Activated naive CD4-positive, alpha-beta T cell treated with anti-CD3 and anti-CD28 coated beads, Interleukin-2, amount 50 U/mL, for 72 hours (primary cell): ENCODE measurements at places on chromosomes 6 and 20.

DNA sequence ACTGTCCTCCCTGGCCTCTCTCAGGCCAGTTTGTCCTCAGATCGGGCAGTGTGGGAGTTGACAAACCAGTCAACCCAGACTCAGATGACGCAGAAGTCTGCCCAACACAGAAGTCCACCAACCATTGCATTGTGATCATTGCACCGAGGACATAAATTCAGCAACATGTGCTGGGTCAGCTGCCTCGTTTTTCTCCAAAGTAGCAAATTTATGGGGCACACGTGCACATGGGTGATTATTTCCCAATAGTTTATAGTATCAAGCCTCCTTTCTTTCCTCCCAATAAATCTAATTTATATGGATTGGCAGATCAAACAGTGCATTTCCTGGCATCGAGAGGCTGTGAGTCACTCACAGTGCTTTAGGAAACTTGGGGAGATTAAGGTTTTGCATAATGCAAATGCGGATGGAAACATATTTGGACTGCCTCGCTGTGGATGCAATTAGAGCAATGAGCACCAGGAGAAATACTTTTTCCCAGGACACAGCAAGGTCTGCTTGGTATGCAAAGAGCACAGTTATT, 413.7 kb upstream of the SULF2 start:
- DNase-seq, result no peak

GRCh38 chr6:120431841-120432240, 902.4 kb downstream of the TBC1D32 start:
- no peak for DNase-seq

GRCh38 chr6:108115598-108116058, 41.1 kb upstream of the OSTM1 start:
- DNase-seq, result no peak

GRCh38 chr6:88380618-88381288, 214.6 kb upstream of the CNR1 start:
- DNase-seq, result no peak

GRCh38 chr20:20711413-20711812, 1.0 kb downstream of the RALGAPA2 start:
- no peak for DNase-seq

GRCh38 chr6:51277474-51277873, 458.8 kb downstream of the TFAP2B start:
- DNase-seq, result no peak

DNA sequence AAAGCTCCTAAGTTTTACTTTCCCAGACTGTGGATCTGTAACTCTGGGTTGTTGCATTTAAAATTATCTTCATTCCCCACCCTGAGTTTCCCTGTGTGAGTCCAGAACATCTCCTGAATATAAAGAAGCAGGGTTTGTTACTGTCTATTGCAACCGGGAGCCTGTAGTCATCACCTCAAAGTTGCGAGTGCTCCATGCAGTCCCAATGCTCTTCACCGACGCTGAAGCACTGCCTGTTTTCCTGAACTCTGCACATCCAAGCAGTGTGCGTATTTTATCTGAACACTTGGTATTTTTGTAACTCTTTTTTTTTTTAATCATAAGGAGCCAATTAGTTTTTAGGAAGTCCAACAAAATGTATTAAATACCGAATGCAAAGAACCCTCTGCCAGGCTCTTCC, 907 bp upstream of the HLA-B start:
- no peak for DNase-seq

DNA sequence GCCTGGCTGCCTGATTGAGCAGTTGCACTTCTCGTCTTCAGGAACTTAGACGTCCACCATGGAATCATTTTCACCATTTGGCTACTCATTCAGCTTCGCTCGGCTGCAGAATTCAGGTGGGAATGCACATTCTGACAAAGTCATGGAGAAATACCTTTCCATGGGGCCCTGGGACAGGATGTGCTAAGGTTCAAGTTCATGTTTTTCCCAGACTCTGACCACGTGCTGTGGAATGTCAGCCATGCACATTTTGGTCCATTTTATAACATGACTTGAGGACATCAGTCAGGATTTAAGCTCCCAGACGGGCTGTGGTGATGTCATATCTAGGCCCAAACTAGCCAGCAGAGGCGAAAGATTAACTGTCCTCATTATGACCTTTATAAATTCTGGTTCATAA, 205.3 kb downstream of the TBXT start:
- DNase-seq, result no peak

DNA sequence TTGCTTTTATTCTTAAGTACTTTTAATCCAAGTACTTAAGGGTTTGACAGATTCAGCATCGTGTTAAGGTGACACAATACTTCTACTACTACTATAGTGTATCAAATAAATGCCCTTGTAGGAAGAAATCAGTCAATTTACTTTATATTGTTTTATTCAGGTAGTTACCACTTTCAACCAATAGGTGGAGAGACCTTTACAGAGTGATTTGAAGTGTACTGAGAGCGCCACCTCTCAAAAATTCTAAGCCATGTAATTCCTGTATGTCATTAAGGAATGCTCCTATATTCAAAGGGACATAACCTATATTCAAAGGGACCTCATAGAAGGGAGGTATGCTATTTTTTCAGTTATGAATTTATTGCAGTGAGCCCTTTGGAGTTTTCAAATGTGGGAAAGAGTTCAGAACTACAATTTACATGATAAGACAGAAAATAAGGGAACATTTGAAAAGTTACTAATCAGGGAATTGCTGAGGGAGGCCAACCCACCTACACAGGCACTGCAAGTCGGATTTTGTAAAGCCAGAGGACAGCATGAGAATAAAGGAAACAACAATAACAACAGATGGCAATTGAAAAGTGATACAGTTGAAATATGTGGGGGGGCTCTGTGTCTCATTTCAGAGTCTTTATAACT, 955.6 kb downstream of the TBC1D32 start:
- DNase-seq, result no peak

DNA sequence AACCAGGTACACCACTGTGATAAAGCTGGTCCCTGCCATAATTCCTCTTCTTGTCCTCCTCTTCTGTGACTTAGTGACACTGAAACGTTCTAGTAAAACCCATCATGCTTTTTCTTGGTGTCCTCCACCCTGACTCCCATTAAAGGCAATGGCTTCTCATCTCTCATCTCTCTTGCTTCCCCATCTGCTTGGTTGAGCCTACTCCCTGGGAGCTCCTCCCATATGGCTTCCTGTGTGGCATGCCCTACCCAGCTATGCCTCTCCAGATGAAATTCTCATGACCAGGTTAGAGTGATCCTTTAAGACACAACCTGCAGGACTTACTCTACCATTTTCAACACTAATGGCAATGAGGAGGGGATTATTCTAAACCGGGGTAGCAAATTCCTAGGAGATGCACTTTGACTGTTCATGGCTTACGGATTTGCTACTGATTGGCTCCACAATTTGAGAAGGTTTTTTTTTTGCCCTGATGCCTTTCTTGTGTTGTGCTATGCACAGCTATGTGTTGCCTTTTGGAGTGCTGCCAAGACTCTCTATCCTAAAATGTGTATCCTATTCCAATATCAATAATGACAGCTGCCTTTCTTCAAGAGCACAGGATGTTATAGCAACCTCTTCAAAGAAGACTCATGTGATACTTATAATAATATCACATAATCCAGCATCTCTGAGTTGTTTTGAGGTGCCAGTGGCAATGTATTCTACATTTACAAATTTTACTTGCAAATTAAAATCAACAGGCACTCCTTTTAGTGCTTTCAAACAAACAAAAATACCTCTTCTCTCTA, 6.1 kb downstream of the SIRPG start:
- no peak for DNase-seq

DNA sequence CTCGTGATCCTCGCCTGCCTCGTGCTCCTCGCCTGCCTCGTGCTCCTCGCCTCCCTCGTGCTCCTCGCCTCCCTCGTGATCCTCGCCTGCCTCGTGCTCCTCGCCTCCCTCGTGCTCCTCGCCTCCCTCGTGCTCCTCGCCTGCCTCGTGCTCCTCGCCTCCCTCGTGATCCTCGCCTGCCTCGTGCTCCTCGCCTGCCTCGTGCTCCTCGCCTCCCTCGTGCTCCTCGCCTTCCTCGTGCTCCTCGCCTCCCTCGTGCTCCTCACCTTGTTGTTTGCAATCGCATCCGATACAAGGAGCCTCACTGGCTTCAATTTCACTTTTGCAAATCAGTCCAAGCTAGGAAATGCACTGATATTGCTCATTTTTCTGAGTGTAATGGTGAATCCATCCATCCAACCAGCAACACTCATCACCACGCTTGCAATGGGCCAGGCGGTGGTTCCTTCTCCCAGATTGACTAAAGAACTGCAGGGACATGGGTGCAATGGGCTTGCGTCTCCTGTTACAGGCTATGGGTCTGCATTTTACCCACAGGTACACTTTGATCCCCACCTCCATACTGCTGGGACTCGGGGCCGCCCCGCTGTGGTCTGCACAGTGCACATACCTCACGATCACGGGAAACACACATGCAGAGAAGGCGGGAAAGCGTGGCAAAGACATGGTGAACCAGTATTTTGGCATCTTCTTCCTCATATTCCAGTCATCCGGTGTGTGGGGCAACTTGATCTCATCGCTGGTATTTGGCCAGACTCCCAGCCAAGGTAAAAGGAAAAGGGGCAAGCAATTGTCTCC, 4.6 kb downstream of the UNC93A start:
- DNase-seq, result peak; percentile 35

- DNase-seq, result no peak
Measured at GRCh38 chr20:20195021-20195705, 142.8 kb downstream of the CFAP61 start.

- no peak for DNase-seq
Measured at GRCh38 chr20:51553897-51554486, 11.5 kb upstream of the NFATC2 start.

DNA sequence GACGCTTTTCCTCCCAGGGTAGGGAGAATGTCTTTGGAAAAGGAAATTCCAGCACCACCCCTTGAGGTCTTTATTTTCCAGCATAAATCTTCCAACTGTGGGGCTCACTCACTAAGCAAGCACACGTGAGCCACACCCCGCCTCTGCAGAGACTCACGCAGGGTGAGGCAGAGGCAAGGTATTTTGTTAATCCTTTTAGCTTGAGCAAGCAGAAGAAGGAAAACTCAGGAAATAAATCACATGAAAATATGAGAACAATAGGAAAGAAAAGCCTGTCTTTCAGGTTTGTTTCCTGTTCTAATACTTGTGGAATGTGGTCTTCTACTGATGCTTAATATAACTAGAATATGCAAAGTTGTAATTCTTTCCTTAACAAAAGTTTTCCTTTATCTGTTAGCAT, 4.1 kb upstream of the PHACTR2 start:
- no peak for DNase-seq

- no peak for DNase-seq
Measured at GRCh38 chr6:166705069-166705468, 78.0 kb upstream of the RPS6KA2 start.

GRCh38 chr20:17730071-17730470, 30.3 kb downstream of the BANF2 start:
- no peak for DNase-seq

GRCh38 chr6:12869816-12870432, 153.4 kb downstream of the PHACTR1 start:
- no peak for DNase-seq

DNA sequence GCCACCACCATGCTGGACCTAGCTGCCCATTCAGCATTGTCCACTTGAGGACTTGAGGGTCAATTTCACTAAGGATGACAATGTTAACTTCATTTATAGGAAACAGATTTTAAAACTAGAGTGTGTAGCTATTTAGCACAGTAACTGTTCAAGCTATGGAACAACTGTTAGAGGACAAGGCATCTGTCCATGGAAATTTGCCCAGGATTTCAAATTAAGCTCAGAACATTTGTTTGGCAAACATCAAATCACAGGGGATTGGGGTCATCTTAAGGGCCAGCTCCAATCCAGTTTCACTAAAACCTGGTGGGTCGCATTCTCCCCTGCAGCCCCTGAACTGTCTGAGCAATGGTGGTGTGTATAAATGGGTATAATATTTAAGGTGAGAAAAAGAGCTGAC, 35.1 kb downstream of the PM20D2 start:
- no peak for DNase-seq

DNA sequence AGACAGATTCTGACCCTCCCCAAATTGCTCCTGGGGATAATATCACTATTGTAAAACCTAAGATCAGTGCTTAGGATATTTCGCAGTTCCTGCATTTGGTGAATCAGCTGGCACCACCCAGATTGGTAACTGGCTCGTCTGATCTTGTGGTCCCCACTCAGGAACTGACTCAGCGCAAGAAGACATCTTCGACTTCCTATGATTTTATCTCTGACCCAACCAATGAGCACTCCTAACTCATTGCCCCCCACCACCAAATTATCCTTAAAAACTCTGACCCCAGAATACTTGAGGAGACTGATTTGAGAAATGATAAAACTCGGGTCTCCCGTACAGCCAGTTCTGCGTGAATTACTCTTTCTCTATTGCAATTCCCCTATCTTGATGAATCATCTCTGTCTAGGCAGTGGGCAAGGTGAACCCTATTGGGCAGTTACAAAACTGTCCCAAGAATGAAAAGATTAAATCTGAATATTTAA, 55.7 kb upstream of the PRND start:
- DNase-seq, result peak; percentile 63

DNA sequence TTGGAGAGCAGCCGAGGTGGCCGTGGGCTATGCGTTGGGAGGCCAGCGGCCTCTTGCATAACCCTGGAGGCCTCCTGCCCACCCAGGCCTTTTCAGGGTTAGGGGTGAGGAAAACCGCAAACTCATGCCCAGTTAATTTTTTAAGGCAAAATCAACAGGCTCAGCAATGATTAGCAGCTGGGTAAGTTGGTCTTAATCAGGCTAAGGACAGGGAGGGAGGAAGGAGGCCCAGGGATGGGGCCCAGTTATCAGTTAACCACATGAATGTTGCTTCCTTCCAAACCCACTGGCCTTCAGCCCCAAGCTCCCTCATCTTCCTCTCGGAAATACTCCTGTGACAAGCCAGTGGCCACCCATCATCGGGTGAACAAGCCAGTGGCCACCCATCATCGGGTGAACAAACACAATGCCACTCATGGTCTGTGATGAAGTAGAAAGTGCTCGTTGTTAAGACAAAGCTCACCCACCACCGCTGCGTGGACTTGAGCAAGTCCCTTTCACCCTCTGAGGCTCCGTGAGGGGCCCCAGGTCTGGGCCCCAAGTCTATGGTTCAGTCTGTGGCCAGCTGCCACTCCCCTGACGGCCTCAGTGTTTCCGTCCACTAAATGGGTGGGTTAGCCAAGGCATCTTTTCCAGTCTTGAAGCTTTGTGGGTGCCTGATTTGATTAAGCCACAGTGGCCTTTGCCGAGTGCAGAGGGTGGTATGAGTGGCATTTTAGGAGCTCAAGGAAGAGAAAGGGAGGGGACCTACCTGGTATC, 39.4 kb downstream of the HNF4A start:
- DNase-seq, result no peak

DNA sequence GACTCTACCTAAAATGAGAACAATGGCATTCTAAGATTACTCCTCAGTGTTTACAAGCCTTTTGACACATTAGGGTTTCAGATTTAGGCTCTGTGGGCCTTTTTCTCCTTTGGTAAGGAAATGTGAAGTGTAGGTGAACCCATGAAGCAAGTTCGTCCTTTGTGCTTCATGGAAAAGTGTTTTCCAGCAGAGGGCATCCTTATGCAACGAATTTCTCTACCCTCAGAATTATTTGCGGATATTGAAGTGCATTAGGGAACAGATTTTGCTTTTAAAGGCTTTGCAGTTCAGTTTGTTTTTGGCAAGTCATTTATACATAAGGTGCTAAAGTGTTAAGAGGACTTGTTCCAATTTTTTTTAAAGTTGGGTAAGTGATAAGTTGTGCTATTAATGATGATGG, 55.7 kb upstream of the FERMT1 start:
- no peak for DNase-seq
